ENCODE measurements at places on chromosomes 3 and 15.

DNA sequence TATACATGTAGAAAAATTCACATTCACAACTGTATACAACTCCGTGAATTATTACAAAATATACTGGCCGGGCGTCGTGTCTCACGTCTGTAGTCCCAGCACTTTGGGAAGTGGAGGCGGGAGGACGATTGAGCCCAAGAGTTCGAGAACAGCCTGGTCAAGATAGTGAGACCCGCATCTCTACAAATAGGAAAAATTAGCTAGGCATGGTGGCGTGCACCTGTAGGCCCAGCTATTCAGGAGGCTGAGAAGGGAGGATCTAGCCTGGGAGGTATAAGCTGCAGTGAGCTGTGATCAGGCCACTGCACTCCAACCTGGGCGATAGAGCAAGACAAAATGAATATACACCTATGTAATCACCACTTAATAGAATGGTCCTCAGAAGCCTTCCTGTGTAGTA lies 1.3 kb downstream of the RAD51 start:
- DNase-seq = no peak

GRCh38 chr3:180359061-180359952 lies 242.7 kb upstream of the TTC14 start:
- no peak for DNase-seq

GRCh38 chr15:74428442-74428787 lies 5.3 kb downstream of the SEMA7A start:
- no peak for DNase-seq

- no peak for DNase-seq
Measured at GRCh38 chr15:35362195-35362829, 183.7 kb downstream of the DPH6 start.

DNA sequence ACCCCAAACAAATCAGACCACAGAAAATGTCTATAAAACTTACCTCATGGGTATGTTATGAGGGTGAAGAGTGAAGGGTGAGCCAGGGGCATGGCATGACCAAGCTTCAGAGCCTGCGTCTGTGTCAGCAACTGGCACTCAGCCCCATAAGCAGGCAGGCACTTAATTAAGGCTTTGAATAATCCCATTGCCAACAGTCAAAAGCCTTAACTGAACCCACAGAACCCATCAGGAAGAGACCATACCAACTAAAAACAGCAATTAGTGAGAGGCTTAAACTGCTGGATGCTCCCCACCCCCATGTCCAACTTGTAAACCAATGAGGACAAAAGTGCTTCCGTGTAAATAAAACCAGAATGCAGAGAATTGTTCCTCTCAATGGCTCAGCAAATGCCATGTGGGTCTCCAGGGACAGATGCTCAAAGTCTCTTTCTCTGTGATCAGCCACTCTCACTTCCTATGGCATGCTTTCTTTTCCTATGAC lies 126.0 kb downstream of the MYLK start:
- DNase-seq = no peak

- no peak for DNase-seq
Measured at GRCh38 chr15:88454236-88454635, 13.0 kb downstream of the MRPL46 start.

DNA sequence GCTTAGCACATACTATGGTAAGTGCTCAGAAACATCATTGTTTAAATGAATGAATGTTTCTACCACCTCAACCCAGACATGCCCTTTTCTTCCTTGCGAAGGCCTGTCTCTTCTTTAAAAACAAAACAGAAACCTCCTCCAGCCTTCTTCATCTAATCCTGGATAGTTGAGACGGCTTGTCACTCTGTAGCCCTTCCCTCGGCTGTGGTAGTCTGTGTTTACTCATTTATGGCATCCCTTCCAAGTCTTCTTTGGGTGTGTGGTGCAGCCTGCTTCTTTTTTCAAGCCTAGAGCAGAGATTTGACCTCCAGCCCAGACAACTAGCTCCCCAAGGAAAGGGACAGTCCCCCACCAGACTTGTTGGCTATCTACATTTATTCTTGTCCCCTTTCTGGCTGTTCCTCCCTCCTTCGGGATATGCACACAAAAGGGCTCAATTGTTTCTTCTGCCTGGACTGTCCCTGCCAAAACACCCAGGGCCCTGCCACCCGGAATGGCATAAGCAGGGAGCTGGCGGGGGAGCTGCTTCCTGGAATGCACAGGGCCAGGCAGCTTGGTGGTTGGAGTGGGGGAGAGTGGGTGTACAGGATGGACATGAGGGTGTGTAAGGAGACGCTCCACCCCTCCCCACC lies 67.8 kb downstream of the ITGA11 start:
- DNase-seq = no peak

DNA sequence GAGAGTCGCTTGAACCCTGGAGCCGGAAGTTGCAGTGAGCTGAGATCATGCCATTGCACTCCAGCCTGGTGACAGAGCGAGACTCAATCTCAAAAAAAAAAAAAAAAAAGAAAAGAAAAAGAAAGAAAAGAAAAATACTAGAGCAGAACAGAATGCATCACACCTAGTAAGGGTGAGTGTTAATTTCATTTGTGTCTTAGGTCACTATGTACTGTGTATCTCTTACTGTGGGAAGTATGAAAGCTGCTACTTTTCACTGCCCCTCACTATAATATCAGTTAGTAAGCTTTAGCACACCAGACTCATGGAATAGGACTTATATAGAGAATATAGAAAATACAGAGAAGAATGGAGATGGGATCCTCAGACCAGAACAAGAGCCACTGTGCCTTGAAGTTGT lies 45.9 kb upstream of the RASA2 start:
- no peak for DNase-seq

DNA sequence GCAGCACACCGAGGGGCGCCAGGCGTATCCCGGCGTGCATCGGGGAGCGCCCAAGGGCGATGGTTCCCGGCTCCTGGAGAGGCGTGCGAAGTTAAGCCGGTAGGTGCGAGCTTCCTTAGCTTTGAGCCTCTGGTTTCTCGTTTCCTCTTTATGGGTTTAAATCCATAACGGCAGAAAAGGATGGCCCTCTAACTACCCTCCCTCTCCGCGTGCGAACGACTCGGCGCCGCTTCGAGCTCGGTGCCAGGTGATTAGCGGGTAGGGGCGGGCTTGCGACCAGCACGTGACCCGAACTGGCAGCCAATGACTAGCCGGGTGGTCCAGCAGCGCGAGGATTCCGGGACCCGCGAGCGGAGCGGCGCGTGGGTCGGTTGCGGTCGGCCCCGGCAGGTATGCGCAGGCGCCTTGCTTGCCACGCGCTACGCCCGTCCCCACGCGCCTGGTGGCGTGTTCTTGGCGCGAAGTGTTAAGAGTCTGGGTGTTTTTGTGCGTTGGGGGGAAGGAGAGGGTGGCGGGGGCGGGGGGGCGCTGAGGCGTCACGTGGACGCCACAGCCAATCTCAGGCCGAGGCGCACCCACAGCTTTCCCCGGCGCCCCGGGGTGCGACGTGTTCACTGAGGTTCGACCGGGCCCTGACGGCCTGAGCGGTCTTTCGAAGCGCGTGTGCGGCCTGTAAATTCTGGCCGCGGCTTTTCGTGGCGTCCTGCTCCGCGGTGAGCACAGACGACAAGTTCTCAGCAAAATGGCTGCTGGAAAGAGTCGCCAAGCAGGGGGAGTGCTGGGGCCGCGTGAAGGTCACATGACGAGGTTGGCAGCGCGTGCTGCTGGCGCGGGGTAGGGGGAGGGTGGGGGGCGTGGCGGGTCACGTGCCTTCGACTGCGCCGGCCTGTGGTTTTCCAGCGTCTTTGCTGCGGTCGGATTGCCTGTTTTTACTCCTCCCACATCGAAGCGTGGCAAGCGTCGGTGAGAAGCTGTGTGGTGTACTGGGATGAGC lies 38.7 kb upstream of the MGA start:
- peak; percentile 55 for DNase-seq

GRCh38 chr3:170532573-170532972 lies 53.3 kb downstream of the SLC7A14 start:
- DNase-seq = no peak

DNA sequence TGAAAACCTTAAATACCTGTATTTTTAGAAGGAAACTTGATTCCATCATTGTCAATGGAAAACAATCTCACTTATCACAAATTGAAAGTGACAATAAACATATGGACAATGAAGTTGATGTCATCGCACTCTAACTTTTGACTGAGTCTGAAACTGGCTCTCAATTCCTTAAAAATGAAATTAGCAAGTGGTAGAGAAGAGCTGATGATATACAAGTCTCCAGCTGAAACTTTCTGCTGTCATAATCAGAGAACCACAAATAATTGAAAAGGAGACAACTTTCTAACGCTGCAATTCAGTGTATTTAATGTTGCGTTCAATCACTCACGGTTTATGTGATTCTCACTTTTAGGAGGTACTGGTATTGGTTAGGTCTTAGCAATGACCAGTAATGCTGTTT lies 37.5 kb downstream of the EPHB1 start:
- DNase-seq = no peak

GRCh38 chr3:41525303-41526064 lies 326.2 kb downstream of the CTNNB1 start:
- no peak for DNase-seq

DNA sequence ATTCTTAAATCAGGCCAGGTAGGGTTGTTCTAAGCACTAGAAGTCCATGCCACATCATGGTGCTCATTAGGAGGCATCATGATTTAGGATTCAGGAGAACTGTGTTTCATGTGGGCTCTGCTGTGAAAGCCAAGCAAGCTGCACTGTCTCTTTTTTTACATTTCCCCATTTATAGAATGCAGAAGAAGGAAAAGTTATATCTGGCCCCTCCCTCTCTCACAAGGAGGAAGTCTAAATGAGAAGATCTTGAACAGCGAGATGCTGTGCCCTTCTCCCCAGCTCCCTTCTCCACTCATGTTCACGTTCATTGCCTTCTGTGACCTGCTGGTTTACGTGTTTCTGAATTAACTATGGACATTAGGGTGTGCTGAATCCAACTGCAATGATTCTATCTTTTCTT lies 178.5 kb upstream of the RASGRP1 start:
- DNase-seq = no peak

- DNase-seq = no peak
Measured at GRCh38 chr3:187744169-187745151, 808 bp downstream of the BCL6 start.

GRCh38 chr3:70180664-70181063 lies 131.8 kb downstream of the MDFIC2 start:
- no peak for DNase-seq

- no peak for DNase-seq
Measured at GRCh38 chr3:107189158-107189791, 188.0 kb upstream of the CCDC54 start.

GRCh38 chr15:31494786-31495185 lies 168.2 kb downstream of the KLF13 start:
- no peak for DNase-seq

GRCh38 chr3:126685021-126685420 lies 19.0 kb upstream of the CHCHD6 start:
- no peak for DNase-seq

- no peak for DNase-seq
Measured at GRCh38 chr3:123399653-123400052, 49.2 kb downstream of the ADCY5 start.

DNA sequence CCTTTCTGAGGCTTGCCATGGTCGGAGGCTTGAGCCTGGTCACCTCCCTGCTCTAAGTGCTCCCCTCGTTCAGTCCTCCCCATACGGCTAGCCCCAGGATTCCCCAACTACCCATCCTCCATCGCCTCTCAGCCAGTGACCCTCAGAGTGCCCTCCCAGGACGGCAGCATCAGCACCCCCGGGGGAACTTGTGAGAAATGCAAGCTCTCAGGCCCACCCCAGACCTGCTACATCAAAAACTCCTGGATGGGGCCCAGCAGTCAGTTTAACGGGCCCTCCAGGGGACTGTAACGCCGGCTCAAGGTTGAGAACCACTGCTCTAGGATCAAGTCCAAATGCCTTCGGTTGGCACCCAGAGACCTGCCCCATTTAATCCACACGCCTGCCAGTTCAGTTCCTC lies 6.9 kb downstream of the ADAMTS17 start:
- no peak for DNase-seq

- DNase-seq = no peak
Measured at GRCh38 chr15:93209690-93210445, 120.9 kb upstream of the RGMA start.

DNA sequence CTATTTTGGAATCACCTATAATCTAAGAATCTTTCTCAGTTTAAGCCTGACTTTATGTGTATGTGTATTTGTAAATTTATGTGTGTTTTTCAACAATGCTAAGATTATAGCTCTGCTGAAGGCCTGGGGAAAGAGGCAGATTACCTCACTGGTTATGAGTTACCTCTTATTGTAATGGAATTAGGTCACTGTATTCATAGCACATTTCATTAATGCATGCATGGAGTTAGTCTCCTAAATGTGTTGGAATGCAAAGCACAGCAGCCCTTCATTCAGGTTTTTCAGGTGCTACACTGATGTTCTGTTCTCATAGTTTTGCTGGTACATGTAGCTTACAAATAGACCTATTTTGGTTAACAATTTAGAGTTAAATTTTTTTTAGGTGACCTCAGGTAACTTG lies 9.5 kb downstream of the GPR87 start:
- no peak for DNase-seq

- DNase-seq = no peak
Measured at GRCh38 chr3:142863010-142863817, 25.7 kb downstream of the PCOLCE2 start.

DNA sequence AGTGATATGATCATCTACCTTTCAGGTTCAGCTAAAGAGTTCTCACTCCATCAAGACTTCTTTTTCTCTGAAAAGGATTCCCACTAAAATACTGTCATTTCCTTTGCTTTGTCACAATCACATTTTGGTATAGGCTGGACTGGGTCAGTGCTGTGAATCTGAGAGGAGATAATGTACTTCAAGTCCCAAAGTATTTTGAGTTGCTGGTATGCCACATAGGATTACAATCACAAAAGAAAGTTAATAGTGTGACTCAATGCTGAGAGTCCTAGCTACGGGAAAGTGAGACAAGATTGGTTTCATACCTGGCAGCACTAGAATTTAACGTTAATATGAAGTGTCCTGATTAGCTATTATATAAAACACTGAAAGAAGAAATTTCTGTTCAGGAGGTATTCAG lies 1073.5 kb downstream of the FHIT start:
- no peak for DNase-seq

GRCh38 chr3:115788921-115789470 lies 165.7 kb downstream of the GAP43 start:
- DNase-seq = no peak

- no peak for DNase-seq
Measured at GRCh38 chr15:38149315-38149714, 103.3 kb upstream of the SPRED1 start.

DNA sequence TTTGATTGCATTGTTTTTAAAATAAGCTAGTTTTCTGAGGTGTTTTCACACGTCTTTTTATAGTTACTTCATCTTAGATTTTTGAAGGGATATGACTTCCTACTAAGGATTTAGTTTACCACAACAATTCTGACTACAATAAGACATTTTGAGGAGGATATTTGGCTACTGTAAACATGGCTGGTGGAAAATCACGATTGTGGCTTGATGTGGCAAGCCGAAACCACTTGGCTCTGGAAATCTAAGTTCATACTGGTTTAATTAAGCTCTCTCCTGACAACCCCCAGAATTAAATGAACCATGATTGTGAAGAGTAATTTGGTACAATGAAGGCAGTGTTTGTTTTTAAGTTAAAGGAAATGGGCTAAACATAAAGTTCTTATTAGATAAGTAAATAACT lies 30.8 kb downstream of the ST3GAL6 start:
- DNase-seq = no peak

- no peak for DNase-seq
Measured at GRCh38 chr3:159989973-159990846, 1.6 kb downstream of the IL12A start.

GRCh38 chr3:39408493-39409372 lies 2.2 kb downstream of the RPSA start:
- no peak for DNase-seq

GRCh38 chr3:30918761-30919160 lies 24.3 kb upstream of the GADL1 start:
- DNase-seq = no peak

GRCh38 chr15:72060687-72061250 lies 57.2 kb downstream of the MYO9A start:
- DNase-seq = no peak

Measured in stimulated activated CD4-positive, alpha-beta T cell treated with anti-CD3 and anti-CD28 coated beads, TNF-alpha, amount 100 ng/mL, for 48 hours (primary cell).